ENCODE measurements at places on chromosomes 16 and 17.

DNA sequence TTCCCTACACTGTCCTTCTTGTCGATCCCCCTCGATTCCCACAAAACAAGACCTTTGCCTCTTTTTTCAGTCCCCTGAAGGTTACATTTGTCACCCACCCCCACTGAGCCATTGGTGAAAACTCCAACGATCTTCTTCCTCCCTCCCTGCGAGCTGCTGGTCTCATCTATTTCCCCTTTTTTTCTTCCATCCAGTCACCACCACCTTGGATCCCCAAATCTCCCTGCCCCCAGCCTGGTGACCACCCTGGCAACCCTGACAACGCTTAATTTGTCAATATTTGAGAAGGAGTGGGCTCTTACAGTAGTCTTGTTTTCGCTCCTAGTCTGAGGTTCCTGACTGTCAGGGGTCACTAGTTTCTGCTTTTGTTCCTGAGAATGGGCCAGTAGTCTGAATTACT, 62.9 kb downstream of the SMPD3 start:
- DNase-seq = no peak

GRCh38 chr17:50585891-50586290, 25.4 kb downstream of the CACNA1G start:
- DNase-seq = no peak

DNA sequence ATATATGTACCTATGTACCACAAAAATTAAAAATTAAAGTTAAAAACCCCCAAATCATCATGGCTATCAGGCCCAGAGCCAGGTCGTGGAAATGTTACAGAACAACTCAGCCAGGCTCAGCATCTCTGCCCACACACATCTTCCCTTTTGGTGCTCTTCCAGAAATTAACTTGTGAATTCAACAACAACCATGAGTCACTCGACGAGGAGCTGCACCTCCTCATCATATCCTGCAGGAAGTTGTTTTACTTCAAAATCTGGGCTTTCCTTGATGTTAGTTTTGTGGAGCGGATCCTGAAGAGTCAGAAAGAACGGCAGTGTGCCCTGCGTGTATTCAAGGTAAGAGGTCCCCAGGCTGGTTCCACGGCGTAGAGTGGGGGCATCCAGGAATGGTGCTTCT, 10.6 kb downstream of the FBXO39 start:
- no peak for DNase-seq

DNA sequence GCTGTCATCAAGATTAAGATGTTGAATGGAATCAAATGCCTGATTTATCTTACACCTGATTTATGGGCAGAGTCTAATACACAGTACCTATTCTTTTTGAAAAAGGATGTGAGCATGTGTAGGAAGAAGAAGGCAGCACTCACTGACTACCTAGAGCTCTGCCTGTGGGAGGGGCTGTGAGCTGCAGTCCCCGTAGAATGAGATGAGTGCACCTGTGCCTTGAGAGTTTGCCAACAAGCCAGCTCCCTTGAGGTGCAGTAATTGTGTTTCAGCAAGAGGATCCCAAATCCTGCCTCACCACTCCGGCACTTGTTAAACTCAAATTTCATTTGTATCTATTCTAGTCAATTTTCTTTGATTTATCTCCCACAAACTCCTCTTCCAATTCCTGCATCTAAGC, 46.0 kb downstream of the CDH11 start:
- no peak for DNase-seq

DNA sequence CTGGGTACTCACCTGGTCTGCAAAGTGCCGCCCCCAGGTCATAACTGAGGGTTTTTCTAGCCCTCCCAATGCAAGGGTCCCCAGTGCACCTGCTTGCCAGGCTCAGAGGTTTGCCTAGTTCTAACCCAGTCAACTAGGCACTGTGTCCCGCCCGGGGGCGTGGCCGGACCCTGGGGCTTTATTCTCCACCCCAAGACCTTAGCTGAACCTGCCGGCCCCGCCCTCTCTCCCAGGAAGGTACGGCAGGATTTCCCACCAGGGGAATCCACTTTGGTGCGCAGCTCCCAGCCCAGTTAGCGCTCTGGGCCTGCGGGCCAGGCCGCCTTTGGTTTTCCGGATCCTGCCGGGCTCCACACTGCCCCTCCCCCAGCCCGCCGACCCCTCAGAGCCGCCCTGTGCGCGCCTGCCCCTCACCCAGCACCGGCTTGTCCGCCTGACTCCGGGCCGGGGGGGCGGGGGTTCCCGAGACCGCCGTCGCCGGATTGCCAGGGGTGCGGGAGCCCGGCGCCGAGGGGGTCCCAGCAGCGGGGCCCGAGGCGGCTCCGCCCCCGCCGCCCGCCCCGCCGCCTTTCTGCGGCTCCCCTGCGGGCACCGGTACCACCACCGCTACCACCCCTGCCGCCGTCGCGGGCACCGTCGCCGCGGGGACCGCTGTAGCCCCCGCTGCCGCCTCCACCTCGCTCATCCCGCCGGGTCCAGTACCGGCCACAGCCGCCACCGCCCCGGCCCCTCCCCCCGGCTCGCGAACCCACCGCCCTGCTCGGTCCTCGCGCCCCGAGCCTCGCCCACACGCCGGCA, 424 bp downstream of the YBX2 start:
- DNase-seq = no peak

- DNase-seq = peak; percentile 94
Observed at GRCh38 chr16:67163164-67163998, 1.2 kb upstream of the HSF4 start.

DNA sequence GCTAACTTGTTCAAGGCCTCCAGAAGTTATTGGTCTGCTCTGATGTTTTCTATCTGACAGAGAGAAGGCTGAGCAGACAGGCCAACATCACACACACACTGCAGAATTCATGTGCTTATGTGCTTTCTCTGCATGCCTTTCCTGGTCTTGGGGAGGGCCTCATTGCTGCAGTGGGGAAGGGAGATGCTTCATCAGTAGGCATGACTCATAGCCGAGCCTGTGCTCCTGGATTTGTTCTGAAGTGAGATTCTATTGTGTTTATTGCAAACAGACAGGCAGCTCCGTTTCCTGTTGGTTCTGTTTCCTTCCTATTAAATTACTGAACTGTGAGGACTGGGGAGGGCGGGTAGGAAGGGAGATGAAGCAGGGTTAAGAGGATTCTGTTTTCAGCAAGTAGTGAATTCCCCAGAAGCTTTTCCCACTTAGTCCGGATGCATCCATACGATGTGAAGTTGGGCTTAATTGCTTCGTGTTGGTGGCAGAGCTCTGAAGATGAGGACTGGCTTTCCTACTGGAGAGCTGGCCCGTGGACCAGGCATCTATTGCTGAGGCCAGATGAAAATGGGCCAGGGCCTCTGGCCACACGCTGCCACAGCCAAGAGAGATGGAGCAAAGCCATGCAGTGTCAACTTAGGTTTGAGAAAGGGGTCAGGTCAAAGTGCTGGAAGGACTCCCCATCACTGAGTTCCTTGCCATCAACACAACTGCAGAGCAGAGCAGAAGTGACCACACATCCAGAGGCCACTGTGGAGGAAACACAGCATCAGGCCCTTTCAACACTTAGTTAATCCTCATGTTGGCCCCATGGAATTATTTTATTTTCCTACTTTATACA, 179.3 kb downstream of the UTP18 start:
- DNase-seq = peak; percentile 61

GRCh38 chr16:55376567-55377167, 52.7 kb downstream of the IRX6 start:
- DNase-seq = no peak

- DNase-seq = no peak
Observed at GRCh38 chr17:39706921-39707337, 7.1 kb downstream of the ERBB2 start.

DNA sequence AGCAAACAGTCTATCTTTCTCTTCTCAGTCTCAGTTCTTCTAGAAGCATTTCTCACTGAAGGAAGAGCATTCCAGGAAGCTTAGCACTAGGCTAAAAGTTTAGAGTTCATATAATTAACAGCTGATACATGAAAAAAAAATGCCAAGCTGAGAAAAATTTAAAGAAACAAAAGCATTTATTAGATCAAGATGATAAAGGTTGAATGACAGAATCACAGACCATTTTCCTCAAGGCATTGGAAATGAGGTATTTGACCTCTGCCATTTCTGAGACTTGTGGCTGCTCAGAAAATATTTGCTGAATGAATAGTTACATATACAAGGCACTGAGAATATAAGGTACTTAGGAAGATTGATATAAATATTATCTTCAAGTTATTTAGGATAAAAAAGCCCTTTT, 901.6 kb upstream of the GOT2 start:
- DNase-seq = no peak

Measured in dorsolateral prefrontal cortex (tissue), 122 donors.